SK-N-SH (cell line): ENCODE measurements at places on chromosomes 11 and 22.

DNA sequence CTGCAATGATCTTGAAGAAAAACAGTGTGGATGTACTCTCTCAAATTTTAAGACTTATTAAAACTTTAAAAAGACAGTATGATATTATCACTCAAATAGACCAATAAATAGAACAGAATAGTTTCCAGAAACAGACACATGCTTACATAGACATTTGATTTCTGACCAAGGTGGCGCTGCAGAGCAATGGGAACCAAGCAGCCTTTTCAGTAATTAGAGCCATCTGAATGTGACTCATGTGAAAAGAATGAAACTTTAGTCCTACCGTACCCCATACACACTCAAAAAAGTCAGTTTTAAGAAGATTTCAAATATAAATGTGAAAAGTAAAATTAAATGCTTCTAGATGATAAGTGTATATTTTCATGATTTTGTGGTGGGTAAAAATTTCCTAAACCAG is 74.2 kb upstream of the MS4A8 start:
- no peak overlapping the region for H3K4me3 ChIP-seq
- peak; percentile 14 for DNase-seq
- no peaks in the 10 kb centered on the region for H3K27me3 ChIP-seq
- no peaks in the 10 kb centered on the region for H3K36me3 ChIP-seq

DNA sequence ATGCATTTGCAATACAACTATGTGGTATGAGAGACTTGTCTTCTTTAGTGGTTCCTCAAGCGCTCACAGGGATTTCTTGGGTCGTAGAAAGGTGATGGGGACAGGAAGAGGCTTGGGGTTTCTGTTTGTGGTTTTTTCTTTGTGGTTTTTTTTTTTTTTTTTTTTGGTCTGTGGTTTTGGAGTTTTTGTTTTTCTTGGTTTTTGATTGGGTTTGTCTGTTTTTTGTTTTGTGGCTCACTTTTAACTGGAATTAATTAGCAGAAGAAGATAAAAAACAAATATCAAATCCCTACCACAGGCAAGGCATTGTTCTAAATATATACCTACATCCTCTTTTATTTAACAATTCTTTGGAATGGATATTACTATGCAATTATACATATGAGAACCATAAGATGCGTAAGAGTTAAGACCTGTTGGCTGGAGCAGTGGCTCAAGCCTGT is 5.5 kb downstream of the TTC28 start:
- no peak overlapping the region for H3K4me3 ChIP-seq
- no peak overlapping the region for H3K27ac ChIP-seq
- H3K36me3 ChIP-seq = no peaks in the 10 kb centered on the region
- H3K27me3 ChIP-seq = no peaks in the 10 kb centered on the region

GRCh38 chr11:78100261-78100660 is 20.6 kb upstream of the NDUFC2 start:
- no peak for DNase-seq
- H3K4me1 ChIP-seq = 0 out of 2 replicates have a peak, but pooled peaks cover 8% of the 10 kb centered on the region
- H3K27ac ChIP-seq = 0 out of 2 replicates have a peak overlapping the region, but pooled peaks have one; percentile 1
- H3K4me3 ChIP-seq = no peak overlapping the region
- H3K36me3 ChIP-seq = peaks cover 54% of the 10 kb centered on the region
- no peaks in the 10 kb centered on the region for H3K27me3 ChIP-seq

GRCh38 chr11:76365038-76365679 is 15.8 kb downstream of the THAP12 start:
- no peak overlapping the region for H3K27ac ChIP-seq
- H3K36me3 ChIP-seq = peaks cover 7% of the 10 kb centered on the region
- no peak overlapping the region for H3K4me3 ChIP-seq
- H3K27me3 ChIP-seq = no peaks in the 10 kb centered on the region
